ENCODE measurements at places on chromosomes 1 and 21.

GRCh38 chr1:62401034-62401760 is 35.7 kb upstream of the USP1 start:
- DNase-seq: no peak

DNA sequence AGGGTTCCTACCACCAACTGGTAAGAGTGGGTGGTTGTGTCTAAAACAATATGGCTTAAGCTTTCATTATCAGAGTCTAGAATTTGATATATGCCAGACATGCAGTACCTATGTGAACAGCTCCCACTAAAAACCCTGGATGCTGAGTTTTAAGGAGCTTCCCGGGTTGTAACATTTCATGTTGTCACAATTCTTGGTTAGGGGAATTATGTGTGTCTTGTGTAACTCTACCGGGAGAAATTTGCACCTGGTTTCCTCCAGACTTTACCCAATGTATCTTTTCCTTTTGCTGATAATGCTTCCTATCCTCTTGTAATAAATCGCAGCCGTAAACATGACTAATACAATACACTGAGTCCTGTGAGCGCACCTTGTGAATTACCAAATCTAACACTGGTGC is 48.3 kb downstream of the ARID4B start:
- no peak for DNase-seq

GRCh38 chr21:46079352-46080170 is 18.4 kb upstream of the COL6A2 start:
- no peak for DNase-seq

- no peak for DNase-seq
Measured at GRCh38 chr1:154806333-154806732, 63.7 kb downstream of the KCNN3 start.

DNA sequence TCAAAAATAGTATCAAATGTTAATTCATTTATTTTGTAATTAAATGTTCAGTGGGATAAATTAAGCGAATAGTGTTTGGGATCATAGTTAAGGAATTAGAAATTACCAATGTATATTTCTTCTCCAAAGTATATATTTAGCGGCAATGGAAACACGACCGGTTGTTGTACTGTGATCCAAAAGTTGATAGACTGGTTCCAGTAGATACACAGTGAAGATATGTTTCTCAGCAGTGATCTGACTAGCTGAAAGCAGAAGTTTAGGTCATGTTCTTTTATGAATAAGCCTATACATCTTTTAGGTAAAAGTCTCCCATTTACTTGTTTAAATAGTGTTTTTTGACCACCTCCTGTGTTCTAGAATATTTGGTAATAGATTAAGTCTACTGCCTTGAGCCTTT is 8.8 kb downstream of the USP16 start:
- no peak for DNase-seq

DNA sequence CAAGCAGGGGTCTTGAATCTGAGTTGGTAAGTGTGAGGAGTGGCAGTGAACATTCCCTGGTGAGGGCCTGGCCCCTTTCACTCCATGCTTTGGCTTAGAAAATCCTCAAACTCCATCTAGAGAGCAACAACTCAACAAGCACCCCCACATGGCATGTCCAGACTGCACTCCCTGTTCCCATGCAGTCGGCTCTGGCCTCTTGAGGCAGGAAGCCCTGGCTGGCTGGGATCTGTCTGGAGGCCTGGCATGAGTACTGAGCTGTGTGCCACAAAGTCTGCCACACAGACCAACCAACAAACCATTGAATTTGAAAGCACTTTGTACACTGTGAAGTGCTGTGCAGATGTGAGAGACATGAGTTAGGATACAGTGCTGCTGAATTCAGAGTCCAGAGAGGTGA is 25.2 kb downstream of the COA7 start:
- no peak for DNase-seq

- no peak for DNase-seq
Measured at GRCh38 chr1:21590126-21590880, 78.9 kb downstream of the RAP1GAP start.

DNA sequence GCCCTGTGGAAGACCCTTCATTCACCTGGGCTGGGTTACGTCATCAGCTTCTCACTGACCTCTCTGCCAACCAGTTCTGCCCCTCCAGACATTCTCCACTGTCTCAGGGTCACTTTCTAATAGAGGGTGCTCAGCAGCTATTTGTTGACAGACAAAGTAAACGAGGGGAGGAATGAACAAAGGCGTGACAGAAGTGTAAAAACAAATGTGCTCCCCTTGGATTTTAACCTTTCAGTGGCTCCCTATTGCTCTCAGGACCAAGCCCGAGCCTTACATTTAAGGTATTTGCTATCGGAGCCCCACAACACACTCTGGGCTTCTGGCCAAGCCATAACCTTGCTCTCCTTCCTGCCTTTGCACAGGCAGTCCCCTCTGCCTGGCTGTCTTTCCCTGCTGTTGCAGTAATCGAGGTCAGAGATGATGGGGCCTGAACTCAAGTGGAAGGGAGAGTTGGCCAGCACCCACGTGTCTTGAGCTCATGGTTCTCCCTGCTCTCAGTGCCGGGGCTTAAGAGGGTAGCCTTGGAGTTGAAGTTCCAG is 9.3 kb upstream of the MARCKSL1 start:
- no peak for DNase-seq

- DNase-seq: no peak
Measured at GRCh38 chr1:42240966-42241755, 76.6 kb upstream of the GUCA2A start.

- no peak for DNase-seq
Measured at GRCh38 chr1:109270623-109271317, 12.2 kb downstream of the PSRC1 start.

DNA sequence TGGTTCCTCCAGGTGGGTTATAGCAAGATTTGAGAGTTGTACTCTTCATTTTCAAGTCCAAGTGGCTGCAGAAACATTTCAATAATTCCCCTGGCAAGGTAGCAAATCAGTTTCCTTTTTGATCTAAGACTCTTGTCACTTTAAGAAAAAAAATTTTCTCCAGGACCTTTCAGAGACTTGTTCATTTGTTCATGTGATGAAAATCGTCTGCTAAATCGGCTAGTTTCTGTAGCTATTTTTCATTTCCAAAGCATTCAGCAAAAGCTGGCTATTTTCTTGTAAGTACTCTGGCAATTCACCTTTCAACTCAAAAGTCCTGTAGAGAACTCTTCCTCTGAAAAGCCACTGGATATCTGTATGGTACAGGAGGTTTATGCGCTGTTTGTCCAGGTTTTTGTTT is 93.5 kb downstream of the LTN1 start:
- no peak for DNase-seq

DNA sequence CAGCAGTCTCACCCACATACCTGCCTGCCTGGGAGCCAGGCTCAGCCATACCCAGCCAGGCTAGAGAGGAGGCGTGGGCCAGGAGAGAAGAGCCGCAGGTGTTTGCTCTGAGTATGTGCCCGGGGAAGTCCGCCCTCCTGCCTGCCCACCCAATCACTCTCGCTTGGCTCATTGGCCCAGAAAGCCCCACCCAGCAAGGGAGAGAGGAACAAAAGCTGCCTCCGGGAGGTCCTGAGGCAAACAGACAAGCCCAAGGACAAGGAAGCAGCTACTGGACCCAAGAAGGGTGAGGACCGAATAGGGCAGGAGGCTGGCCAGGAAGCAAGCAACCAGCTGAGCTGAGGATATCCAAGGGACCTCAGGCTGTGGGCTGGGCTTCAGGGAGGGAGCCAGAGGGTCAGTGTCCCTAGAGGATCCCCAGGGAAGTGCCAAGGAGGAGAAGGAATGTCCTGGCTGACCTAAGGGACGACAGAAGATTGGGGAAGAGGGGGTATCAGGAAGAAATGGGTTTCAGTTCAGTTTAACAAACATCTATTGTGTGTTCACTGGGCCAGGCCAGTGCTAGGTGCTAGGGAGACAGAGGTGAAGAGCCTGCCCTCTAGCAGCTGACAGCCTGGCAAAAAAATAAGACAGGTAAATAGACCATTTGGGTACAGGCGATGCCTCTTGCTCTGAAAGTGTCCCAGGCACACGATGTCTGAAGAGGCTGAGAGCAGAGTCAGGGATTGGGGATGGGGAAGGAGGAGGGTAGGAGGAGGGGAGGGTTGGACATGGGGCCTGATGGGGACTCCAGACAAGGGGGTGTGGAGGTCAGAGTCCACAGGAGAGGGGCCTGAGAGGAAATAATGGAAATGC is at the start of gene GJB4:
Gene GJB4, plus strand, starts transcription at position 238 of the 855 bp plus-strand sequence. CDS start 1,515 bp downstream, outside the sequence.
- DNase-seq: no peak

GRCh38 chr21:14244911-14245310 is 29.0 kb downstream of the RBM11 start:
- DNase-seq: no peak

GRCh38 chr21:28111151-28111619 is 881.5 kb downstream of the LTN1 start:
- no peak for DNase-seq

GRCh38 chr1:187648091-187648490 is 819.3 kb downstream of the PLA2G4A start:
- DNase-seq: no peak

- no peak for DNase-seq
Measured at GRCh38 chr1:61341426-61341825, 259.1 kb downstream of the NFIA start.

- no peak for DNase-seq
Measured at GRCh38 chr21:41925767-41926116, 28.1 kb downstream of the C2CD2 start.

GRCh38 chr1:85230305-85230977 is 29.0 kb downstream of the C1orf52 start:
- no peak for DNase-seq

- no peak for DNase-seq
Measured at GRCh38 chr21:36734367-36735200, 35.7 kb downstream of the SIM2 start.

DNA sequence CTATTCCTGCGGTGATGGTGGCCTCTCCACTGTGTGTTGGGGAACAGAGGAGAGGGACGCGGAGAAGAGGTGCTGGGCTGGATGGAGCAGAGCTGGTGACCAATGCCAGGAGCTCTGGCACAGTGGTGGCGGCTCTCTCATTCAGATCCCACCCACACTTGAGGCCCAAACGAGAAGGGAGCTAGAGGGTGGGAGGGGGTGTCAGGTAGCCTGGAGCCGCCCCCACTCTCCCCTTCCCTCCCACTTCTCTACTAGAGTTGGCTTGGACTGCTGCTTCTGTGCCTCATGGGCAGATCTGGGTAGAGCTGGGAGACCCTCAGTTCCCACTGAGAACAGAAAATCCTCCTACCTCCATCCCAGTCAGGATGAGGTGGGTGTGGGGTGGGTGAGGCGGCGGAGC is 3.5 kb downstream of the TTC39A start:
- DNase-seq: no peak

DNA sequence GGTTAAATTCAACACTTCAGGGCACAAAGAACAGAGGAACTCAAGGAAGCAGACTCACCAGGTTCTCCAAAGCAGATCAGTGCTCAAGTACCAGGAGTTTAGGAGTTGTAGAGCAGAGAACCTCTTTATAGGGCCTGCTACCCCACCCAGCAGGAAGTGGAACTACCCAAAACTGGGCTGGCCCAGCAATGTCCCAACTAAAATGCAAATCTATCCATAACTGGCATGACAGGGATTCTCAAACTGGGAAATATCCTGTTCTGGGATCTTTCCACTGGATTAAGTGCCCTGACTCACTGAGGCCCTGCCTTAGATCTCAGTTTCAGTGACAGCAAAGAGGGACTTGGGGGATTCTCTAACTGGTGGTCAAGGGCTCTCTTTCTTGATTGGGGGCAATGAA is at the start of gene SPRR2E:
Gene SPRR2E, minus strand, starts transcription at position 101 of the 400 bp plus-strand sequence. CDS start 775 bp downstream, outside the sequence.
- DNase-seq: no peak

DNA sequence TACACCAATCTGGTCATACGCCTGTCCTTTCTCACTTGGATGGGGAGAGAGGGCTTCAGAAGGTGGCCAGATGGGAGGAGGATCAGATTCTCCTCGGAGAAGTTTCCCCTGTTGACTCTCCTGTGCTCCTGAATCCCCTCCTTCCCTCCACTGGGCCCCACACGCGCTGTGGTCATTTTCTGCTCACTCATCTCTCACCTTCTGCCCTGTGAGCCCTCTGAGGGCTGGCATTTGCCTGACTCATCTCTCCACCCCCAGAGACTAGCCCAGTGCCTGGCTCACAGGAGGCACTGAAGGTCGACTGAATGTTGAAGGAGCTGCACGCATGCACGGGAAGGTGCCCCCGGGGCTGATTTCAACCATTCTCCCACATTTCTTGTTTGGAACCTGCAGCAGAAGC is 14.2 kb downstream of the ABCA4 start:
- DNase-seq: no peak

GRCh38 chr21:44702111-44702972 is 5.4 kb downstream of the KRTAP10-12 start:
- no peak for DNase-seq

- no peak for DNase-seq
Measured at GRCh38 chr1:229046251-229046853, 224.6 kb upstream of the RAB4A start.

GRCh38 chr1:201584471-201585092 is 45.7 kb downstream of the NAV1 start:
- no peak for DNase-seq

GRCh38 chr1:11130406-11130805 is 30.7 kb upstream of the EXOSC10 start:
- no peak for DNase-seq

GRCh38 chr1:244968471-244968871 is 104.1 kb upstream of the HNRNPU start:
- DNase-seq: no peak

- no peak for DNase-seq
Measured at GRCh38 chr1:177830531-177831135, 139.2 kb downstream of the SEC16B start.

DNA sequence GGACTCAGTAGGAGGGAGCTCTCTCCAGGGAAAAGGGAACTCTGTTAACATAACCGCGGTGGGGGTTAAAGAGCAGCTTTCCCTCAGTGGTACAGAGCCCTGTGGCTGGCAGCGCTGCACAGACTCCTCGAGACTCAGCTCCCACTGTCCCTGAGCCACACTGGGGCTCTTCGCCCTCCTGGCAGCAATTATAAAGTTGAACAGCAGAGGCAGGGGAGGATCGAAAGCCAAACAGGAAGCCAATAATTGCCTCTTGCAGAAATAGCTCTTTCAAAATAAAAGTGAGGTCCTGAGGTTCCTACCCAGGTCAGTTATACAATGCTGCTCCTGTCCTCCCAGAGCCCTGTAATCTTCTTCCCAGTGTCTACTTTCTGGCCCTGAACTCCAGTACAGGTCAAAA is 77.0 kb downstream of the FAM78B start:
- peak; percentile 46 for DNase-seq

- no peak for DNase-seq
Measured at GRCh38 chr21:41630249-41630648, 122.3 kb upstream of the TMPRSS2 start.

GRCh38 chr1:171762143-171762563 is 19.3 kb upstream of the METTL13 start:
- no peak for DNase-seq

All from GM13977 (cell line).